ENCODE measurements at places on chromosomes 1 and 21.

DNA sequence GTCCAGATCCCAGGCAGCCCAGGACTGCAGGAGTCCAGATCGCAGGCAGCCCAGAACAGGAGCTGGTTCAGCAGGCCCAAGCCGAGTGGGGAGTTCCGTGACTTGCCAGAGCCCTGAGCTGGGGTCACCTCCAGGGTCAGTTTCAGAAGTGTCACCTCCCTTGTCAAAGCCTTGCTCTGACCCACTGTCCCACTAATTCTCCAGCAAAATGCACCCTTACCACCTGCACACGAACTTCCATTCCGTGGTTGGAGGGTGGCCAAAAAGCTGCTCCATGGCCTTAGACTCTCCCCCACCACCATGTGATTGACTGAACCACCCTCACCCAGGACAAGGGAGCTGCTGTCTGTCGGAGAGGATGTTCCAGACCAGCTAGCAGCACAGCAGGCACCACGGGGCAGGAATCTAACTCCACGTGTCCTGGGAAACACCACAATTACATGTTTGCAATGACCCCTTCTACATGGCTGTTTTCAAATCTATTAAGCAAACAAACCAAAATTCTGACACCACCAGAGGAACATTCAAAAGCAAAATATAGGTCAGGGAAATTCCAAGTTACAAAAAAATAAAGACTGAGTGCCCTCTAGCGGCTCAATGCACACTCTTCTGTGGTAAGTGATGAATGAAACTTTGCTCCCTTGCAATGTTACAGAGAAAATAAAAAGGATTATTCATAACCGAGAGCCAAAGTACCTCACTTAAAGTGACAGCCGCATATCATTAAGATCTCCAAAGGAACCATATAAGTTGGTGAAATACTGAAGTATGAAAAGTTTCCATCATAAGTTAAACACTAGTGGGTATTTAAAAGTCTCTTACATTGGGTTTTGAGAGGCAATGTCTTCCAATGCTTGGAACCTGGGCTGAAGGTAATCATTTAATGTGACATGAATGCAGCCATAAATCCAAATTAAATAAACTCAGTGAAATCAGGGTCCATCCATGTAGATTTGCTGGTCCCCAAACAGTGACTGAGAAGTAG is 76.3 kb downstream of the NPHP4 start:
- ATAC-seq = peak; percentile 23

DNA sequence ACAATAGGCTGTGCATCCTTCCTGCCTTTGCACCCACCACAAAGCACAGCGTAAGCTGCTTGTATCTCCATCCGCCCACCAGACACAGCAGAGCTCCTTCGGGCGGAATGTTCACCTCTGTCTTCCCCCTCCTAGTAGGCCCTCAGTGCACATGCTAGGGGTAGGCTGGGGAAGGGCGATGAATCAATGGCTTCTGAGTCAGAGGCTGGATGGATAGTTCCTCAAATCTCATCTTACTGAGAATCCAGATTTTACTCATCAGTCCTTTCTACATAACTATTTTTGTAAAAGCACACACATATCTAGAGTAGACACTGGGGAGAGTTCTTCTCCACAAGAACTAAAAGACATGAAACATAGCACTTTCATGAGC is 73.8 kb downstream of the BCAR3 start:
- no peak for ATAC-seq

DNA sequence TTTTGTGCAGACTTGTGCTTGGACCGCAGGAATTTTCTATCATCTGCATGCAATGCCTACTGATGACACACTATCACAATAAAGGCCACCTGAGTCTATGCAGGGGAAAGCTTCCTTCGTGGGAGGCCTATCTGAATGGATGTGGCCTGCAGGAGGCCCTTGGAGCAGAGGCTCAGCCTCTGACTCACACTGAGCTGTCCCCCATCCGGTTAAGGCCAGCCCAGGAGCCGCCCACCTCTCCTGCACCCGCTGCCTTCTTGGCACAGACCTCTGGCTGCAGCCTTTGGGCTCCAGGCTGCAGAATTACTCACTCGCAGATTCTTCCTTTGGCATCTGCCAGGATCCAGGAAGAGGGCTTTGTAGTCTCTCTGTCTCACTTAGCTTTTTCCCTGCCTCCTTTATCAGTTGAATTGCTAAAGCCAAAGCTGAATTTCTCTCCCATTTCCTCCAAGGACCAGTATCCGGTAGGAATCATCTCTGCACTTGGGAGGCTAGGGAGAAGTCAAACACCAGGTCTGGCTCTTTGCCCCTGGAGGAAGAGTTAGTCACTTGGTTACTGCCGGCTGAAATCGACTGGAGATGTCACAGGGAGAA is 65.1 kb upstream of the JUN start:
- ATAC-seq = peak; percentile 99

DNA sequence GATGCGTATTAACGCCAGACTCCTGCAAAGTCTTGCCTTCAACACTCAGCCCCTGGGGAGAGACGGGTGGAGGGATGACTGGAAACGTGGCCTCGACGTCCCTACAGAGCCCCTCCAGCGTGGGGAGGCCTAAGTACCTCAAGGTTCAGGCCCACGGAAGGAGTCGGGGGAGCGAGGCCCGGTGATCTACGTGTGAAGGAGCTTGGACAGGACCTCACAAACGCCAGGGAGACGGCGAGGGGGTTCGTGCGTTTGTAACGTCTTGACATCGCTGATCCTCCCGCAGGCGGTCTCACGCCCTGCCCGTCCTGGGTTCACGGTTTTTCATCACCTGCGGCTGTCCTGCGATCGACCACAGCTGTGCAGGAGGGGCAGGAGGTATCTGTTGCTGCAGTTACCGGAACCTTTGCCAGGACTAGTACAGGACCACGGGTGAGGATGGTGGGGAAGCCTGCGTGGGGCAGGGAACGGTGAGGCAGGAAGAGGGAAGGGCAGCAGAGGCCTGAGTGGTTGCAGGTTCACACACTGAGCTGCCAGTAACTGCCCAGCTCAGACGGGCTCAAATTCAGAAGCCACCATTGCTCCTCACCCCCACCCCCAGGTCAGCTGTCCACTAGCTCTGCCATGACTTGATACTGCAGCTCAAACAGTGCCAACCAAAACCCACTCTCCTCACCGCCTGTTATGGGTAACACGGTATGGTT is 889 bp upstream of the CCNL2 start:
- ATAC-seq = peak; percentile 4

- no peak for ATAC-seq
These were observed 26.1 kb downstream of the RGS21 start for GRCh38 chr1:192342842-192343241.

- ATAC-seq = no peak
These were observed 25.2 kb upstream of the SLAMF9 start for GRCh38 chr1:159979257-159979656.

GRCh38 chr1:114833421-114833820 is 21.2 kb upstream of the SYCP1 start:
- ATAC-seq = peak; percentile 46

- ATAC-seq = peak; percentile 54
These were observed 129.5 kb upstream of the PRMT6 start for GRCh38 chr1:106926803-106927582.

- no peak for ATAC-seq
These were observed 151.7 kb downstream of the NR5A2 start for GRCh38 chr1:200179126-200179780.

DNA sequence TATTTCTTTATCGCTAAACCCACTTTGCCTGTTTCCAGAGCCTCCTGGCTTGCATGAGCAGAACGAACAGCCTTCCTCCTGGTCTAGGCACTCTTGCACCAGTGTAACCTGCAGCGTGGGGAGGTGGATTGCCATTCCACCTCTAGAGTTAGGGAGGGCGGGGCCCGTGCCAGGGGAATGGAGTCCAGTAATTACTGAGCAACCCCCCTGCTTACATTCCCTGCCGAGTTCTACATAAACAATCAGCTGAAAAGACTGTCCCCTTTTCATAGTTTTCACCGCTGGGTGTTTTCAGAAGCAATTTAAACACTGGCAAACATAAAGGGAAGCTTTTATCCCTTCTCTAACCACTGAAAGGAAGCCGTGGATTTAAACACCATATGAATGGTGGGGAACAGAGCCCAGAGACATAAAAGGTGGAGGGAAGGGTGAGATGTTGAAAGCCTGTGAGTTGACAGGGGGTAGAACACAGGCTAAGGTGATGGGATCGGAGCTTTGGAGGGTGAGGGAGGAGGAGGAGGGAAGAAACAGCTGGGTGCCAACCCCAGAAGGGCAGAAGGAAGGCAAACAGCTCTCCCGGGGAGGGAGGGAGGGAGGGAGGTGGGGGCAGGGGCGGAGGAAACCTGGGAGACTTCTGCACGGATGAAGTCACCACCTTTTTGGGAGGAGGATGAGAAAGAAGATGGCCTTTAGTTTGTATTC is 68.0 kb upstream of the WDR26 start:
- ATAC-seq = peak; percentile 6

DNA sequence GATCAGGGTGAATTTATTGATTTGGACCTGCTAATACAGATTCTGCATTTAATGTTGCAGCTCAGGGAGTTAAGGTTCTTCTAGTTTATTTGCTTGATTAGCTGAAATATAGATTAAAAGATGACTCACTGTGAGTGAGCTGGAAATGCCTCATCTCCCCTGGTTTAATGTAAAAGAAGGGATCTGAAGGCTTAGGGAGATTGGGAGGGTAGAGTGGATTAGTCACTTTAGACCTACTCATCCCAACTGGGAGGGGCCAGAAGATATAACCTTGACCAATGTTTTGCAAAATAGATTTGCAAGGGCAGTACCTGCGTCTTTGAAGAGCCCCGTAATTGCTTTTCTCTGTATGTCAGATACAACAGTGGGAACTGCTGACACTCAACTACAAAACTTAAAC is 922.8 kb upstream of the ADGRL4 start:
- ATAC-seq = no peak

DNA sequence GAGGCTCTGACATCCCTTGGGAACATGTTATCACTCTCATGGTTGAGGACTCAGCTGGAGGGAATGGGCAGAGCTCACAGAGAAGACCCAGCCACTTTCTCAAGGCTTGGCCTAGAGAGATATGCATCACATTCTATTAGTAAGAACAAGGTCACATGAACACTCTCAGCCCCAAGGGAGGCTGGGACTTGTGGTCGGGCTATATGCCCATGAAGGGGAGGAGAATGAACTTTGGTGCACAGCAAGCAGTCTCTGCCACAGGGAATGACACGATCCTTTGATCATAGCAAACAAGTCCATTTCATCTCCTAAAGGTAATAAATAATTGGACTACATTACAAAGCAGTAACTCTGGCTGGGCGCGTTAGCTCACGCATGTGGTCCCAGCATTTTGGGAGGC is 105.7 kb downstream of the SYF2 start:
- no peak for ATAC-seq

GRCh38 chr21:31675960-31676359 is 16.5 kb downstream of the SOD1 start:
- no peak for ATAC-seq

All from esophagus mucosa (tissue), 1 donor.